ENCODE measurements at places on chromosomes 3 and 15.

GRCh38 chr3:121752772-121753171 is 3.2 kb upstream of the GOLGB1 start:
- no peak for DNase-seq

DNA sequence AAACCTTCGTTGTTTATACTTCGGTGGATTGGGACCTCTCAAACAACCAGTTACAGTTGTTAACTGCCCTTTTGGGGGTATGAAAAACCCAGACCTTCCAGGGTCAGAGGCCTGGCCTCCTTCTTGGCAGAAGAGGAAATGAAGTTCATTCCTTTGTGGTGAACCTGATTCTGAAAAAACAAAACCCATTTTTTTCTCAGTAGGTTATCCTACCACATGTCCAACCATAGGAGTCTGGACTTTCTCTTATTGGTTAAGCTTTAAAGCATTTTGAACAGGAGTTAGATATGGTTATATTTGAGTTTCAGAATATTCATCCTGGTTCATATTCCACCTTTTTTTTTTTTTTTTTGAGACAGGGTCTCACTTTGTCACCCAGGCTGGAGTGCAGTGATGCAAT is 7.2 kb upstream of the LACTB start:
- no peak for DNase-seq

- DNase-seq, result no peak
Measured at GRCh38 chr3:106440672-106441071, 571.9 kb upstream of the CBLB start.

DNA sequence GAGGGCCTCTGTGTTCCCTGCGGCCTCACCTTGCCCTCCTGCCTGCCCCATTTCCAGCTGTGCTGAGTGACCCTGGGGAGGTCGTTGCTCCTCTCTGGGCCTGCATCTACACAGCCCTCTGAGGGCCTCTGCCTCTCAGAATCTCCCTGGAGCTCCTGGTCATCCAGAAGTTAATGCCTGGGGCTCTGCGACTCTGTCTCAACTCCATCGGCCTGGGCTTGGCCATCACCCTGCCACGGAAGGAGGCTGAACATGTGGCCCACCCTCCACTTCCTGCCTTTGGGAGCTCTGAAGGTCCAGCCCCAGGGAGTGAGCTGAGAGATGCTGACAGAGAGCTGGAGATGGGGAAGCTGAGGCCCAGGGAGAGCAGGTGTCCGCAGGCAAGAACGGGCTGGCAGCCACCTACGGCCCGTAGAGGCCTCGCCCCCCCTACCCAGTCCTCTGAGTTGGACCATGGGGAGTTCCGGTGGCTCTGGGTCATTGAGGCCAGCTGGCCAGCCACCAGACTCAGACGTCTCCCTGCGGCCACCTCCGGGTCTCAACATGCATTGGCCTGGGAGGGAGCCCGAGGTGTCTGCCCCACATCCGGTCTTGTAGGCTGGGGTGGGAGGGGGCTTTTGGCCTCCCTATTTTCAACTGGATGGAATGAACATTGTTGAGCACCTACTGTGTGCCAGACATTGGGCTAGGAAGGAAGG is 34.2 kb downstream of the GRIP2 start:
- DNase-seq, result no peak

DNA sequence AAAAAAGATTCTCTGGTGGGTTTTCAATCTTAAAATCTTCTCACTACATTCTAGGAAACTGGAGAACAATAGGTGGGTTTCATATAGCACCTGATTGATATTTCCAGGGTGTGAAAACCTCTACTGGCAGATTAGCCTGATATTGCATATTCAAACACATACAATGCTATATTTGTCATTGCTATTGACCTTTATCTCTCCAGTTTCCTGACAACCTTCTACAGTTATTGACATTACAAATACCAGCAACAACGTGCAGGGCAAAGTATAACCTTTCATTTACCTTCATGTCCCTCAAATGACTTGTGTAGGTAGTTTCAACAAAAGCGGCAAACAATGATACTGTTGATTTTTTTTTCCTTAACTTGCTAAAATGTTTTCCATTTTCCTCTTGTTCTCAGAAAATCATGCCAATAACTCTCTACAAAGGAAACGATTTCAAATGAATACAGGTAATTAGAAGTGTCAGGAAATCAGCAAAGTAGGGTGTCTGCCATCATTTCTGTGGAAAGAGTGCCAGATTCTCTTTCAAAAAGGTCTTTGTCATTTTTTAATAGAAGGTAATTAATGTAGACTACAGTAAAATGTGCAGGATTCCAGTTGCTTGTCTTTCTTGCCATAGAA is 72.6 kb upstream of the CDIN1 start:
- no peak for DNase-seq

DNA sequence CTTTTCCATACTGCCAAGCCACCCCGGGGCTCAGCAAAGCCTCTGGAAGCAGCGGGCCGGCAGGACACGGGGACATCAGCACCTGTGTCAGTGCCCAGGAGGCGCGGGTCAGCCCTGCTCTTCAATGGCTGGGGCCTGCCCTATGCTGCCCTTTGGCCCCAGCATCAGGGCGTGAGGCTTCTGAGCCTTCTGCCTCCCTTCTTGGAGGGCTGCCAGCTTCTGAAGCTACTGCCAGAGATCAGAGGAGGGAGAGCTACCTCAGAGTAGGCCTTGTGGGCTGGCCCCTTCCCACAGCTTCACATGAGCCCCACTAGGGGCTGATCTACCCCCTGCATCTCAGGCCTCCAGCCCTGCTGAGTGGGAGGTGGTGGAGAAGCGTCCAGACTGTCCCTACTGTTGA is 13.0 kb upstream of the TMEM115 start:
- no peak for DNase-seq

DNA sequence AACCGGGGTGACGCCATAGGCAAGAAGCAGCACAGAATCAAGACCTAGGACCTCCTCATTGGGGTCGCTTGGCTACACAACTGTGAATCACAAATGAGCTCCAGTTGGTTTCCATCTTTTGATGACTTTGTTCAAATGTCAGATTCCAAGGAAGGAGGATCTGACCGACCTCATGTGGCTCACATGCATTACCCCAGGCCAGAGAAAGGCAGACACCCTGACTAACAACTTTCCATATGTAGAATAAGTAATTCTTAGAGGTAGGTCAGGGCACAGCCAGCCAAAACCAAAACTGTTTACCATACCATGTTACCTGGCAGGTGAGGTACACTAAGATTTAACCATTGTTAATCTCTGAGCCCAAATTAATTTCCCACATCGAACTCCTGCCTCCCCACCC is 96.5 kb downstream of the CCNL1 start:
- no peak for DNase-seq

- no peak for DNase-seq
Measured at GRCh38 chr3:196166741-196167140, 44.5 kb downstream of the ZDHHC19 start.

- no peak for DNase-seq
Measured at GRCh38 chr3:88346643-88347042, 196.9 kb downstream of the C3orf38 start.

GRCh38 chr15:84755736-84756527 is 7.5 kb downstream of the ZNF592 start:
- no peak for DNase-seq

- DNase-seq, result no peak
Measured at GRCh38 chr15:25182736-25183445, 228.1 kb downstream of the SNRPN start.

DNA sequence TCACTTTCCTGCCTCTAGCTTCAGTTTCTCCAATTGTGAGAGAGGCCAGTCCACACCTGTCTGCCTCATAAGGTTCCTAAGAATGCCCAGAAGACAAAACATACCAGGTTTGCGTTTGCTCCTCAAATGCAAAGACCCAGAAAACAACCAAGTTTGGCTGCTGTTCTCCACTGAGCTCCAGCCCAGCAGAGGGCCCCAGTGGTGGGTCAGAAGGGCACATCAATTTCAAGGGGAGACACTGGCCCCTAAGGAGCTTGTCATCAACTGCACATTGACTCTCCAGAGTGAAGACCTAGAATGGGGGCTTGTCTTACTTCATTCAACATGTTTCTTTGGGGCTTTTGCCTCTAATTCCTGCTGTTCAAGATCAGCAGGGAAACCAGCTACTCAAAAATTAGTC is 127.9 kb upstream of the SLC6A11 start:
- no peak for DNase-seq

DNA sequence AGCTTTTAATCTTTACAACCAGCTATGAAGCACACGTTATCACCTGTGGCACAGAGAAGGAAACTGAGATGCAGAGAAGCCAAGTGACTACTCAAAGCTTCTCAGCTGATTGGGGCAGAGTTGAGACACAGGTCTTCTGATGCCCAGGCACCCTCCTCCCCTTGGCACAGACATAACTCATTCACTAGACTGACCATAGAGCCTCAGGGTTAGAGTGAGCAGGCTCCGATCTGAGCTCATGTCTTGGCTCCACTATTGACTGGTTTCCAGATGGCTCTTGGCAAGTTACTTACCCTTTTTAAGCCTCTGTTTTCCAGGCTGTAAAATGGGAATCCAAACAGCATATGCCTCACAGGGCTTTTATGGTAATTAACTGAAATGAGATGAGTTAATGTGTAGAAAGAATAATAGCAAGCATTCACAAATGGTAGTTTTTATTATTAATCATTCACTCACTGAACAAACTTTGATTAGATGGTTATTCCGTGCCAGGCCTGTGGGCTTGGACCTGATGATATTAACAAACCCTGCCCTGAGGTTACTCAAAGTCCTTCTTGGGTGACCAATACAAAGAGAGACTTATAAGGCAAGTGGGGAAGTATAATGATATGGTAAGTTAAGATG is 184.3 kb downstream of the ANXA2 start:
- no peak for DNase-seq

Measured in stimulated activated CD4-positive, alpha-beta T cell treated with anti-CD3 and anti-CD28 coated beads, TNF-alpha, amount 100 ng/mL, for 1 hour (primary cell).